ENCODE measurements at places on chromosomes 7 and 10.

- DNase-seq = no peak
Measured at GRCh38 chr7:147432079-147432478, 1158.5 kb upstream of the C7orf33 start.

GRCh38 chr10:95508730-95509129 lies 52.4 kb downstream of the SORBS1 start:
- no peak for DNase-seq

GRCh38 chr10:103901299-103901698 lies 16.7 kb downstream of the STN1 start:
- no peak for DNase-seq

- peak; percentile 23 for DNase-seq
Measured at GRCh38 chr7:51366930-51367613, 50.5 kb upstream of the COBL start.

DNA sequence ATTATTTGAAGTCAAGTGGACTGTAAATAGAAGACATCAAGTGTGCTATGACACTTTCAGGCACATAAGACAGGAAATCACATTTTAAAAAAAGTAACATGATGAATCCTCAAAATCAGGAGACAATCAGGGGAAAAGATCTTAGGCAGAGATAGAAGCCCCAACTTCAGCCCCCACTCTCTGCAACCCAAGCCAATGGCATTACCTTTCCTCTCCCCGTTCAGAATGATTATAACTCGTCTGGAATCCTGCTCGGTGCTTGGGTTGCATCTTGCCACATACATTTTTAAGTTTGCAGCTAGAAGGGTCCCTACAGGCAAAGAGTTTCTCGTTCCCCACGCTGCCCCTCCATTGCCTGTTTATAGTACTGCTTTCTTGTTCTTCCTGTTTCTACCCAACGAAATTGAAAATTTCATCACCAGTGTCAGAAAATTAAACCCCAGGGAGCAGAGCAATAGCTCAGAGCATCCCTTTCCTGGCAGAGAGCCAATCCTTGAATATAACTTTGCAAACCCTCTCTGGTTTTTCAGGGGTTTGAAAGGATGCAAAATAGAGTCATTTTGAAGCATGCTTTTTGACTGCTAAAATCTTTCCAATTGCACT lies 260.5 kb upstream of the AOAH start:
- peak; percentile 58 for DNase-seq

- DNase-seq = no peak
Measured at GRCh38 chr7:28750981-28751380, 207.1 kb downstream of the TRIL start.

- no peak for DNase-seq
Measured at GRCh38 chr7:80127412-80128160, 7.0 kb upstream of the GNAI1 start.

DNA sequence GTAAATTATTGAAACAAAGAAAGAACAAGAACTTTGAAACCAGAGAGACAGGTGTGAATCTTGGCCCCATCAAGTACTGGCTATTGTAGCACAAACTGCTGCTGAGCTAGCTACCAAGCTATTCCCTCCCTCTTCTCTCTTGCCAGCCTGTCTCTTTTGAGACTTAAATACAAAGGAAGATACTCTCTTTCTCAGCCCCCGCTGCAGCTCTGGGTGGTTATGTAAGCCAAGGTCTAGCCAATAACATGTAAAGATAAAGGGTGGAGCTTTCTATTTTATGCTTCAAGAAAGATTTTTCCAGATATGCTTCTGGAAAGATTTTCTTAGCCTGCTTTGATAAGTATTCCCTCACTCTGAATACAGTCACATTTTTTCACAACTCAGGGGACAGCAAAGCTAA lies 17.2 kb downstream of the BAZ1B start:
- no peak for DNase-seq

GRCh38 chr7:143388491-143389101 lies 7.5 kb downstream of the ZYX start:
- no peak for DNase-seq

DNA sequence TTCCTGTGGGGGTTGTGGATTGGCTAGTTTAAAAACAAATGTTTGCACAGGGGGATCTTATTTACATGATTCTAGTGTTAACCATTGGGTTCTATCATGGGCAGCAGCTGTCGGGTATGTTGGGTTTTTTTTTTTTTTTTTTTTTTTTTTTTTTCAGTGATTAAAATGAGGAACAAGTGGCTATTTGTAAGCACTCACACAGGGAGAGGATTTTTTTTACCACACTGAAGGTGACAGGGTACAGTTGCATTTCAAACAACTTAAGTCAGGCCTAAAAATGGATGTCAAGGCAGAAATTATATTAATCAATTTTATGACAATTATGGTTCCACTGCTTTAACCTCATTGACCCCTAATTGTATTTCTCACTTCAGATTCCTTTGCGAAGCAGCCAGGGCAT lies 92.8 kb downstream of the CD36 start:
- peak; percentile 50 for DNase-seq

All from inflammatory macrophage treated with lipopolysaccharide for 4 hours (primary cell).